Gastrocnemius medialis (tissue), 4 donors: ENCODE measurements at places on chromosomes 13 and 19. TPM values are rescaled to one million over a fixed set of nuclear protein-coding genes. Genes with fewer than 3 reads are reported as not detected.

- H3K36me3 ChIP-seq = no peaks in the 10 kb centered on the region
- no peak overlapping the region for H3K4me3 ChIP-seq
- no peaks in the 10 kb centered on the region for H3K27me3 ChIP-seq
- no peak for DNase-seq
- no peaks in the 10 kb centered on the region for H3K4me1 ChIP-seq
Observed at GRCh38 chr13:51324714-51325420, 14.6 kb upstream of the SERPINE3 start.

- no peak overlapping the region for H3K4me3 ChIP-seq
- H3K36me3 ChIP-seq = no peaks in the 10 kb centered on the region
- peak overlapping the region; percentile 23 for H3K27ac ChIP-seq
- DNase-seq = no peak
Observed at GRCh38 chr19:18645035-18645511, 8.2 kb downstream of the KLHL26 start.

GRCh38 chr13:33319859-33320258, 34.3 kb upstream of the STARD13 start:
- no peak overlapping the region for H3K27ac ChIP-seq
- no peaks in the 10 kb centered on the region for H3K27me3 ChIP-seq
- DNase-seq = no peak
- H3K36me3 ChIP-seq = no peaks in the 10 kb centered on the region
- H3K4me3 ChIP-seq = no peak overlapping the region

DNA sequence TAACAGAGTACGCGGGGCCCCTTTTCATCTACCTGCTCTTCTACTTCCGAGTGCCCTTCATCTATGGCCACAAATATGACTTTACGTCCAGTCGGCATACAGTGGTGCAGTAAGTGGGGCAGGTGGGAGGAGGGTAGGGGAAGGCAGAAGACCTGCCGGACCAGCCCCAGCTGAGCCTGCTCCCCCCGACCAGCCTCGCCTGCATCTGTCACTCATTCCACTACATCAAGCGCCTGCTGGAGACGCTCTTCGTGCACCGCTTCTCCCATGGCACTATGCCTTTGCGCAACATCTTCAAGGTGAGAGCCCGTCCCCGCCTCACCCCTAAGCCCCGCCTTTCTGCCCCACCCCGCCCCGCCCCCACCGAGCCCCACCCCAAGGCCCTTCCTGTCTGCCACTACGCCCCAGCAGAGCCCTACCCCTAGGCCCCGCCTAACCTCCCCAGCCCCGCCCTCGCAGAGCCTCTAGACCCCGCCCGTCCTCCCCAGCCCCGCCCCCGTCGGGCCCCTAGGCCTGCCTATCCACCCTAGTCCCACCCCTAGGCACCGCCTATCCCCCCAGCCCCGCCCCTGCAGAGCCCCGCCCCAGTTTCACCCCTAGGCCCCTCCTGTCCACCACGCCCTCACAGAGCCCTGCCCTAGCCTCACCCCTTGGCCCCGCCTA, 7.7 kb downstream of the NDUFB7 start:
- H3K27ac ChIP-seq = peak overlapping the region; percentile 99
- peak; percentile 91 for DNase-seq
- H3K36me3 ChIP-seq = peaks cover 12% of the 10 kb centered on the region
- peak overlapping the region; percentile 48 for H3K4me3 ChIP-seq
- peaks cover 48% of the 10 kb centered on the region for H3K4me1 ChIP-seq
- H3K27me3 ChIP-seq = no peaks in the 10 kb centered on the region

- H3K27ac ChIP-seq = no peak overlapping the region
- H3K27me3 ChIP-seq = no peaks in the 10 kb centered on the region
- no peaks in the 10 kb centered on the region for H3K36me3 ChIP-seq
- no peaks in the 10 kb centered on the region for H3K4me1 ChIP-seq
- DNase-seq = no peak
Observed at GRCh38 chr13:95809429-95809828, 132.5 kb downstream of the DNAJC3 start.

Gene PSG3
- not detected for total RNA-seq

Gene ODAD3
- total RNA-seq = not detected
